ENCODE measurements at places on chromosomes 2 and 18.

- H3K4me1 ChIP-seq, result peaks cover 15% of the 10 kb centered on the region
- H3K4me3 ChIP-seq, result no peak overlapping the region
- no peaks in the 10 kb centered on the region for H3K27me3 ChIP-seq
Observed at GRCh38 chr2:74385396-74385795, 5.3 kb upstream of the DCTN1 start.

- peaks cover 3% of the 10 kb centered on the region for H3K27me3 ChIP-seq
- no peak for DNase-seq
- H3K4me1 ChIP-seq, result no peaks in the 10 kb centered on the region
- no peak overlapping the region for H3K4me3 ChIP-seq
Observed at GRCh38 chr2:119260646-119261492, 37.2 kb downstream of the STEAP3 start.

DNA sequence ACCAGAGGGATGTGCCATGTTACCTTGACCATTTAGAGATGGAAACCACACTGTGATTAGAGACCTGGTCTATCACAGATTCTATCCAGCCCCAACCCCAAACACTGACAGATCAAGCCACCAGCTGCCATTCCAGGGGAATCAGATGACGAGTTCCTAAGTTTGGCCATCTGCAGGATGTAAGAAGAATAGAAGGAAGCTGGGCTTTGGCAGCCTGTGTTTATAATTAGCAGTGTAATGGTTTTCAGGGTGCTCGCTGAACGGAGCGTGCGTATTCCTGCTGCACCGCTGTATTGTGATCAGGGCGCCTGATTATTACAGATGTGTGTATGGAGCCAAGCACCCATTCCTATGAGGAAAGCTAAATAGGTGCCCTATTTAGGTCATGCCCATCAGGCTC is 138.1 kb downstream of the LRRC30 start:
- DNase-seq, result no peak
- peaks cover 2% of the 10 kb centered on the region for H3K27me3 ChIP-seq
- no peaks in the 10 kb centered on the region for H3K36me3 ChIP-seq
- no peak overlapping the region for H3K27ac ChIP-seq
- H3K4me3 ChIP-seq, result no peak overlapping the region

DNA sequence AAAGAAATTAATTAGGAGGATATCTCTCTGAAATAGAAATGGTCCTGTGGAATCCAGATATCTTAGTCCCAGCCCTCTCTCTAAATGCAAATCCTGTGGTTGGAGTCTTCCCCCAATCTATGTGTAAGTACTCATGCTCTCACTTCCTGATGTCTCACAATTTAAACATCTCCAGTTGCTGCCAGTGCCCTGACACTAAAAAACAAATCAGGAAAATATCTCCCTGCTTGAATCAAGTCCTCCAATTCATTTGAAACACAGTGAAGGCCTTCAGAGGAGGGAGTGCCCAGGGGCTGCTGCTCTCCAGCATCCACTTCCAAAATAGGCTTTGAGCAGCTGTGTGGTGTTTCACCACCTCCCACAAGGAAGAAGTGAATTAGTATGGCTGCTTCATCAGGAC is 413.8 kb downstream of the RAD51AP2 start:
- H3K4me3 ChIP-seq, result no peak overlapping the region
- H3K27ac ChIP-seq, result no peak overlapping the region
- no peak for DNase-seq
- H3K36me3 ChIP-seq, result no peaks in the 10 kb centered on the region
- H3K4me1 ChIP-seq, result no peaks in the 10 kb centered on the region
- peaks cover 2% of the 10 kb centered on the region for H3K27me3 ChIP-seq

- peaks cover 17% of the 10 kb centered on the region for H3K27me3 ChIP-seq
- DNase-seq, result peak; percentile 64
- no peaks in the 10 kb centered on the region for H3K36me3 ChIP-seq
- H3K4me1 ChIP-seq, result peaks cover 21% of the 10 kb centered on the region
- H3K27ac ChIP-seq, result peak overlapping the region; percentile 42
Observed at GRCh38 chr2:106065268-106065982, 128.7 kb downstream of the UXS1 start.

DNA sequence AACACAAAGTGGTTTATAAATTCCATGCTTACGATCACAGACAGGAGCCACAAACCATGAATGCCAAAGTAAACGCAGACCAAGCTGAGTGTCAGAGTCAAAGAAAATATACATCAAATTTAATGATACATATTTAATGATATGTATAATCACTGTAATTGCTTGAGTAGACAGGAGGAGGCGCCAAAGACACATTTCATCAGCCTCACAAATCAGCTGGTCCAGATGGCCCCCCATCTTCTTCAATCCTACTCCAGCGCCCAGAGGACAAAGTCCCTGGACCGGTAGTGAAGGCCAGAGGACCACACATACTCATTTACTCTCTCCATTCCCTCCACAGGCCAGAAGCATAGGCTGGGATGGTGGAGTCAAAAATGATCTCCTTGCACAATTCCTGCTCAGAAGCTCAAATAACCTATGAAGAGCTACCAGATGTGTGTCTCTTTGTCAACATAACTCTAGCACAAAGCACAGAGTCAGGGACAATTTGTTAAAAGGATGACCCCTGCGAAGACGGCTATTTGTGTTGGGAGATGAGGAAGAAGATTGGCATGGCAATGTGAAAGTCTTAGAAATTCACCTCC is 149.3 kb upstream of the PGAP1 start:
- H3K27ac ChIP-seq, result peak overlapping the region; percentile 64
- H3K4me1 ChIP-seq, result peaks cover 44% of the 10 kb centered on the region
- peaks cover 92% of the 10 kb centered on the region for H3K36me3 ChIP-seq
- H3K4me3 ChIP-seq, result no peak overlapping the region

DNA sequence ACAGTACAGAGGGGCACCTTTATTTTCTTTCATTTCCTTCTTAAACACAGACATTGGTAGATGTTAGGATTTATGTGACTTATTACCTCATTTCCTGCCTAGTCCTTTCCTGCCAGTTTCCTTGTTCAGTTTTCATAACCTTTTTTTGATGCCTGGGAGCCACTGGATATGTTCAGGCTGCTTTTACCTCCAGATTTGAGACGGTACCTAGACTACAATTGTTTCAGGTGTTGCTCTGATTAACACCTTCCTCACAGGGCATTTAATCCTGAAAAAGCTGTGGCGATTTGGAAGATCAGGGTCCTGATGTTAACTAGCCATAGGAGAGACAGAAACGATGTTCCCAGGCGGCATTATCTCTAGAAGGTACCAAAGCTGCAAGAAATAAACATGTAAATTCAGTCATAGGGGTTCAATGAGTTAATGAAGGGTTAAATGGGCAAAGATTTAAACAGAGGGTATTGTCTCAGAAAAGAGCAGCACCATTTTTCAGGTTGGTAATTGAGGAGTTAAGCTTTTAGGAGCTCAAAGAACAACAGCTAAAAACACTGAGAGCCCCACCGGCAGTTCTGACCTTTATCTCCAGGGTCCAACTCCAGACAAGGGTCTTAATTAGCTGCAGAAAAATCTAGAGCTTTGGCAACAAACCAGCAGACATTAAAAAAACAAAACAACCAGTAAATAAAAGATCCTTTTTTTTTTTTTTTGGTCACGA is 93.3 kb downstream of the HRH4 start:
- DNase-seq, result no peak
- H3K27ac ChIP-seq, result no peak overlapping the region
- H3K36me3 ChIP-seq, result no peaks in the 10 kb centered on the region
- no peaks in the 10 kb centered on the region for H3K4me1 ChIP-seq

GRCh38 chr2:75801234-75801982 is 90.7 kb upstream of the GCFC2 start:
- H3K4me1 ChIP-seq, result no peaks in the 10 kb centered on the region
- no peak overlapping the region for H3K4me3 ChIP-seq
- H3K27ac ChIP-seq, result no peak overlapping the region
- H3K36me3 ChIP-seq, result no peaks in the 10 kb centered on the region
- H3K27me3 ChIP-seq, result no peaks in the 10 kb centered on the region

DNA sequence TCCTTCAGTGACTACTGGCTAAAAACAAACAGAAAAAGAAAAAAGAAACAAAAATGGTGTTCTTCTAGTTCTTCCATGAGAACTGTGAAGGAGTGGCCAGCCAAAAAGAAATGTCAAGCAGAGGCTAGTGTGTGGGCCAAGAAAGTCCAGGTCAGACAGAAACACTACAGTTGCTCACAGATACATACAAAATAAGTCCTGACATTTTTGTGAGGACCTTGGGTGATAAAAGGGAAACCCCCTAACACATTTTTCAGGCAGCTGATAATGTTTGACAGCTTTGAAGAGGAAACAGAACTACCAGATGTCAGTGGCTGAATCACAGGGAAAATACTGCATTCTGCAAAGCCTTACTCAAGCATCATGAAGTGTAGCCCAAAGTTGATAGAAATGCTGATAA is 28.1 kb downstream of the ARHGAP25 start:
- H3K27ac ChIP-seq, result peak overlapping the region; percentile 93
- H3K4me3 ChIP-seq, result peak overlapping the region; percentile 63
- H3K4me1 ChIP-seq, result peaks cover 95% of the 10 kb centered on the region
- H3K36me3 ChIP-seq, result peaks cover 30% of the 10 kb centered on the region
- DNase-seq, result no peak

GRCh38 chr2:71361631-71362030 is 30.0 kb downstream of the ZNF638 start:
- no peak overlapping the region for H3K4me3 ChIP-seq
- peaks cover 50% of the 10 kb centered on the region for H3K4me1 ChIP-seq
- no peak for DNase-seq

DNA sequence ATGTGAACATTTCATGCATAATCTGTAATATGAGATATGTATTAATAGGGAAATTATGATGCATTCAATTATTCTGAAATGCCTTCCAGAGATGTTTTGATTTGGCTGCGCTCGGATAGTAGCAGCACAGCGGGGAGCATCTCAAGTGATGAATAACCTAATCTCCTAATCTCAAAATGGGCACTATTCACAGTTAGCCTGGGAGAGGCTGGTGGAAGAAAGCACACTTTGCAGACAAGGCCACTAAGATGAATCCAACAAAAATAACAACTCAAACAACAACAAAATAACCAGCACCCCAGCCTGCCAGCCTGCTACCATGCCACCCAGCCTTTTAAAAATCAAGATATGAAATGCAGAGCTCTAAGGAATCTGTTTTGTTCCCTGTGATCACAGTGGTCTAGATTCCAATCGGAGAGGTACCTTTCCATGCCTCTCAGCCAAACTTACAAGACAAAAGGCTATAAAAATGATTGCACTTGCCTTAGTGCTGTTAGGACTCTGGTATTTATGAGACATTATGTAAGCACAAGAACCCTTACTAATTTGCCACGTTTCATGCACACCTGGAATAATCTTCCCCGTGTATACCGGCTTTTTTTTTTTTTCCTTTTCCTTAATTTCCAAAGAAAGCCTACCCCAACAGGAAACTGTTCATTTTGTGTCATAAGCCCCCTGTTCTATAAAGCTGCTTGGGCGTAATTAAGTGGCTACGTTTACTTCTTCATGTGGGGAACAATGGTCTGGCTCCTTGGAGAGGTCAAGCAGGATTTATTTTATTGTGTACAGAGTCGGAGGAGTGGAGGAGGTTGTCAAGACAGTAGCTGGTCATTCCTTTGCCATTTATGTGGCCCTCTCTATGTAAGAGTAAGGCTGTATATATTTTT is 526.9 kb upstream of the FANCL start:
- no peak overlapping the region for H3K4me3 ChIP-seq
- H3K4me1 ChIP-seq, result no peaks in the 10 kb centered on the region
- DNase-seq, result no peak
- no peak overlapping the region for H3K27ac ChIP-seq

- no peaks in the 10 kb centered on the region for H3K4me1 ChIP-seq
- no peak overlapping the region for H3K27ac ChIP-seq
- no peaks in the 10 kb centered on the region for H3K27me3 ChIP-seq
Observed at GRCh38 chr18:67608191-67608590, 91.7 kb upstream of the DSEL start.

- no peak overlapping the region for H3K4me3 ChIP-seq
- DNase-seq, result no peak
- H3K4me1 ChIP-seq, result no peaks in the 10 kb centered on the region
- H3K27ac ChIP-seq, result no peak overlapping the region
- H3K27me3 ChIP-seq, result peaks cover 12% of the 10 kb centered on the region
Observed at GRCh38 chr18:45175511-45175910, 439.8 kb upstream of the SLC14A2 start.

GRCh38 chr18:25247725-25248124 is 104.2 kb downstream of the ZNF521 start:
- no peaks in the 10 kb centered on the region for H3K27me3 ChIP-seq
- H3K4me3 ChIP-seq, result no peak overlapping the region
- no peak overlapping the region for H3K27ac ChIP-seq
- H3K36me3 ChIP-seq, result no peaks in the 10 kb centered on the region

- peaks cover 8% of the 10 kb centered on the region for H3K4me1 ChIP-seq
- H3K36me3 ChIP-seq, result no peaks in the 10 kb centered on the region
- peak overlapping the region; percentile 61 for H3K4me3 ChIP-seq
- H3K27ac ChIP-seq, result no peak overlapping the region
Observed at GRCh38 chr18:24271381-24272228, 126.0 kb downstream of the OSBPL1A start.

DNA sequence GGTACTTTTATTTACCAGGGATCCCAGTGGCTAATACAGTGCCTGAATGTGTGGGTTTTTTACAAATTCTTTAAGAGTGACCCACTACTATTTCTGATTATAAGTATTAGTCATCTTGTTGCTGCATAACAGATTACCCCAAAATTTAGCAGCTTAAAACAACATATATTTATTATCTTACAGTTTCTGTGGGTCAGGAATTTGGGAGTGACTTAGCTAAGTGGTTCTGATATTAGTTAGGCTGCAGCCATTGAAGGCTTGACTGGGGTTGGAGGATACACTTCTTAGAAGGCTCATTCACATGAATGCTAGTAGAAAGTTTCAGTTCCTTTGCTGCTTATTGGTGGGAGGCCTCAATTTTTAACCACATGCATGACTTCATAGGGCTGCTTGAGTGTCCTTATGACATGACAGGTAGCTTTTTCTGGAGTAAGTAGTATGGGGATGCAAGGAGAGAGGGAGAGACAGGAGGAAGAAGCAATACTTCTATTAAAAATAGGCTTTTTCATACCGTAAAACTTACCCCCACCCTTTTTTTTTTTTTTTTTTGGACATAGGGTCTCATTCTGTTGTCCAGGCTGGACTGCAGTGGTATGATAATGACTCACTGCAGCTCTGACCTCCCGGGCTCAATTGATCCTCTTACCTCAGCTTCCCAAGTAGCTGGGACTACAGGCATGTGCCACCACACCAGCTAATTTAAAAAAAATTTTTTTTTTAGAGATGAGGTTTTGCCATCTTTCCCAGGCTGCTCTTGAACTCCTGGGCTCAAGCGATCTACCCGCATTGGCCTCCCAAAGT is 13.3 kb upstream of the POLE4 start:
- peaks cover 9% of the 10 kb centered on the region for H3K27me3 ChIP-seq
- no peak overlapping the region for H3K4me3 ChIP-seq
- H3K27ac ChIP-seq, result no peak overlapping the region
- H3K36me3 ChIP-seq, result no peaks in the 10 kb centered on the region
- DNase-seq, result no peak
- H3K4me1 ChIP-seq, result peaks cover 3% of the 10 kb centered on the region

- peaks cover 49% of the 10 kb centered on the region for H3K27me3 ChIP-seq
- no peaks in the 10 kb centered on the region for H3K36me3 ChIP-seq
- DNase-seq, result no peak
- H3K4me3 ChIP-seq, result no peak overlapping the region
Observed at GRCh38 chr2:237497838-237498186, 10.8 kb downstream of the MLPH start.

- H3K4me3 ChIP-seq, result no peak overlapping the region
- H3K36me3 ChIP-seq, result no peaks in the 10 kb centered on the region
- H3K27me3 ChIP-seq, result peaks cover 2% of the 10 kb centered on the region
- H3K27ac ChIP-seq, result no peak overlapping the region
- DNase-seq, result peak; percentile 2
Observed at GRCh38 chr2:239807568-239807967, 217.6 kb downstream of the NDUFA10 start.

Measured in activated T-cell treated with anti-CD3 and anti-CD28 coated beads, Interleukin-2, amount 50 U/mL, for 24 hours (primary cell).